ENCODE measurements at places on chromosomes 6 and 20. TPM values are rescaled to one million over a fixed set of nuclear protein-coding genes. Genes with fewer than 3 reads are reported as not detected.
A peak's percentile ranks its signal among the peaks of the same experiment; 100 is the strongest.

DNA sequence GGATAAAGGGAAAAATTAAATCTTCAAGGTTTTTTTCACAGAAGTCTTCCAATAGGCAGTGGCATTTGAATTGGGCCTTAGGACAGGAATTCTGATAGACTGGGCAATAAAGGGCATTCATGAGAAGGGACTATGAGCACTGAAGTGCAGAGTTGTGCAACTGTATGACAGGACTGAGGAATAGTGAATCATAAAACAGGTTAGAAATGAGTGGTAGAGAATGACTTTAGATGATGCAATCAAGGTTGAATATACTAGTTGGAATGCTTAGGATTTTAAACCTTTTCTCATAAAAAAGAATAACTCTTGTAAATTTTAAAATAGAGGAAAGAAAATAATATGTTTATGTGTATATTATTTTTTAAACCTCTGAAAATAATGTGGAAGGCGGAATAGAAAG is 944.7 kb downstream of the PHF3 start:
- DNase-seq, result no peak

GRCh38 chr6:33620856-33621710 is at the start of gene ITPR3:
Gene ITPR3 (plus strand): TSS chr6:33621322. CDS start chr6:33621603, 281 bp downstream.
- no peak for DNase-seq

DNA sequence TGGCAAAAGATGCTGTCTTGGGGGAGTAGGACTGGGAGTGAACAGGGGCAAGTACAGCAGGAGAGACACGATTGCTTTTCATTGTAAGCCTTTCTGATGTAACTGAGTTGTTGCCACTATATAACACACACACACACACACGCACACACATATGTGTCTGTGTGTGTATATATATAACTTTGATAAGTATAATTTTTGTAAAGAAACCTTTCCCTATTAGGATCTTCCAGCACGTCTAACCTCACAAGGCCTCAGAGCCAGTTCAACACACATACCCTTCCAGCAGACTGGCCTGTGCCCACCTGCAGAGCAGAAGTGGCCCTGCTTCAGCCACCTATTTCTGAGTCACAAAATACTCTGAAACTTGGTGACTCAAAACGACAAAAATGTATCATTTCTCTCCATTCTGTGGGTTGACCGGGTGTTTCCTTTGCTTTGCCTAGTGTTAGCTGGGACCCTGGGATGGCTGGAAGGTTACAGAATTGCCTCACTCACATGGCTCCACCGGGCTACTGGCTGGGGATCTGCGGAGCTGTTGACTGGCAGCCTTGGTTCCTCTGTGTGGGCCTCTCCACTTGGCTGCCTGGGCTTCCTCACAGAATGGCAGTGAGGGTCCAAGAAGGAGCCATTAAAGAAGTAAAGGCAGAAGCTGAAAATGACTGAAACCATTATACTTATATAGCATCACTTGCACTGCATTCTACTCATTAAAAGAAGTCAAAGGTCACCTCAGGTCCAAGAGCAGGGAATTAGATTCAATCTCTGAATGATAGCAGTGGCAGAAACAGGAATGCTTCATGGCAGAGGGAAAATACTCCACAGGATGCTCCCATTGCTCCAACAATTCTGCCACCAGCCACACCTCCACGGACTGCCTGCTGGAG is 126.4 kb downstream of the BANF2 start:
- no peak for DNase-seq

GRCh38 chr20:7908905-7909304 is 31.4 kb downstream of the HAO1 start:
- no peak for DNase-seq

GRCh38 chr6:167793421-167793820 is 33.3 kb upstream of the AFDN start:
- peak; percentile 16 for DNase-seq

DNA sequence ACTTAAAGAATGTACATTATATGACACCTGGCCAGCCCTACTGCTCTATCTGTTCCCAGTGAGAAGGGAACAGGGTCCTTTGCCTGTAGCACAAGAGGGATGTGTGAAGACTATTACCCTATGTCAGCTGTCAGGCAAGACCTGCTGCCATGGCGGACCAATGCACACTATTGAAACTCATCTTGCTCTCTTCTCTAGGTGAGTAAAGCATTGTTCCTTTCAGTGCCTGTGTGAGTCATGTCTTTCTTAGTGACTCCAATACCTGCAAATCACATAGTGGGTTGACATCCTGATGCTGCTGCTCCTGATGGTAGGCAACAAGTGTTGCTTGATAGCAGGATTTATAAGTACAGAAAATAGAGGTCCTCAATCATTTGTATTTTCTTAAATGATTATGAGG is 48.8 kb upstream of the SYNCRIP start:
- DNase-seq, result no peak

DNA sequence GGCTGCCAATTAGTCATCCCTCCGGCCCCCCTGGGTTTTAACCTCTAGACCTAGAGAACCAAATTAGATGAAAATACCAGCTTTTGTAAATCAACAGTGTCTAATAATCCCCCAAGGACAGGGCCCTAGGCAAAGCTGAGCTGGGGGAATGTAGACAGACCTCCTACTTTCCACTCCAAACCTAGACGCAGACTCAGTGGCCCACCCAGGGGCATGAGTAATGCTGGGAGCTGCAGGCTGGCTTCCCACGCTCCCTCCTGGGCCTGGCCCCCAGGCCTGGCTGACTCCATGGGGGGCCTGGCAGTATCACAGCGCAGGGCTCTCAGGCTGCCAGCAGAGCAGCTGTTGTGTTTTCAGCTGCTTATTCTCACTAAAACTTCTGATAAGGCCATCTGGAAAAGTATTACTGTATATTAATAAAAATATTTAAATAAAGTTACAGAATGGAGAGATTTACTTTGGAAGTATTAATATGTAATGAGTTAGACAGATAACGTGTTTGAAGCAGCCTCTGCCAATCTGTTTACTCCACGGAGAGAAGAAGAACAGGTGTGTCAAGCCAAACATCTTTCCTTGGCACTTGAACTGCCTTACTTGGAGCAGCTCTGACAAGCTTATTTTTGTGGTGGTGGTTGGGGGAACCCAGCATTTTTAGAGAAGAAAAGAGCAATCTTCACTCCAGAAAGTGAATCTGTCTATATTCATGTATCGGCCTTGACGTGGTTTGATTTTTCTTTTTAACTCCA is 144.0 kb upstream of the AGPAT4 start:
- peak; percentile 34 for DNase-seq

- DNase-seq, result no peak
These were observed 69.0 kb downstream of the LYRM4 start for GRCh38 chr6:5191722-5192121.

DNA sequence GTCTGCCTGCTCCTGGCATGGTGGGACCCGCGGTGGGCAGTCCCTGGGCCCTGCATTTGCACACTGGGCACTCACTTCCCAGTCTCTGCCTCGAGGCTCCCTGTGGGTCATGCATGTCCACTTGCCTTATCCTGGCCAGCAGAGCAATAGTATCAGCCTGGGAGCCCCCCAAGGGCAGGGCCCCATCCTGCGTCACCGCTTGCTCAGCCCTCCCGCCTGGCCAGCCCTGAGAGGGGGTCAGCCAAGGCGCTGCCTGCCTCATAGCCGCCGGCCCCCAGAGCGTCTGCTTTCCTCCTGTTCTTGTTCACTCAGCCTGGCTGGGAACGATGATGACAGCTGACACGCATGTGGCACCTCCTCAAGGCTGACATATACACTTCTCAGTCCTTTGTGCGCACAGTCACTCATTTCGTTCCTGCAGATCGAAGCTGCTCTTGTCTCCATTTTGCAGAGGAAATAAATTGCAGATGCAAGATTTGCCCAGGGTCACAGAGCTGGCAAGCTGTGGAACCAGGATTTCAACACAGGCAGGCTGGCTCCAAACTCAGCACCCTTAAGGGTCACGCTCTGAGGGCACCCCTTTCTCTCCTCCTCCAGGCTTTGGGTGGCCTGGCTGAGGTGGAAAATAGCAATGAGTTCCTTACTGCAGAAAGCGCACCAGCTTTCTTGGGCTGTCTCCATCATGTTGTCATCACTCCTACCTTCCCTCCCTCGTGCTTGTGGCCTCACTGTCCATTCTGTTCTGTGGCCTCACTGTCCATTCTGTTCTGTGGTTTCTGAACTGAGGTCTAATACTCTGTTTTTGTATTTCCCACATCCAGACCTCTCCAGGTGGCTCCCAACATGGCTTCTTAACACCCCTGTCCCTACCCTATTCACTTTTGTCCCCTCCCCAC is 17.2 kb downstream of the KCNK17 start:
- no peak for DNase-seq

DNA sequence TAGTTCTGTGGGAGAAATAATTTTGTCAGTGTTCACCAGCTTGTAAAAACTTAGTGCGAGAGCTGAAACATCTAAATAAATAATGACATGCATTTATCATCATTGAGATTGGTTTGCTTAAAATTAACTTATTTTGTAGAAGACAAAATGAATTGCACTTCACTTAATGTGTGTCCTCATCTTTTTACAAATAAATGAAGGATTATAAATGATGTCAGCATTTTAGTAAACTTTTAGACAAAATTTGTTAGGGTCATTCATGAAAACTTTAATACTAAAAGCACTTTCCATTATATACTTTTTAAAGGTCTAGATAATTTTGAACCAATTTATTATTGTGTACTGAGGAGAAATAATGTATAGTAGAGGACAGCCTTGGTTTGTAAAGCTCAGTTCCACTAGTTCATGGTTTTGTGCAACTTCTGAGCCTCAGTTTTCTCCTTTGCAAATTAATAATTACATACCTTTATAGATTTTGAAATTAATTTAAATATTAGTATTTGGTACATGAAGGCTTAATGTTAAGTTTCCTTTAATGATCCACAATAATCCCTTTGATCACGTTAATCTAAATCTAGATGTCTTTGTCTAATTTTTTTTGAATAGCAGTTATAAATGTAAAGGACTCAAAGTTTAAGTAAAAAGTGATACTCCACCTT is 9.2 kb downstream of the LOC128125822 start:
- no peak for DNase-seq

DNA sequence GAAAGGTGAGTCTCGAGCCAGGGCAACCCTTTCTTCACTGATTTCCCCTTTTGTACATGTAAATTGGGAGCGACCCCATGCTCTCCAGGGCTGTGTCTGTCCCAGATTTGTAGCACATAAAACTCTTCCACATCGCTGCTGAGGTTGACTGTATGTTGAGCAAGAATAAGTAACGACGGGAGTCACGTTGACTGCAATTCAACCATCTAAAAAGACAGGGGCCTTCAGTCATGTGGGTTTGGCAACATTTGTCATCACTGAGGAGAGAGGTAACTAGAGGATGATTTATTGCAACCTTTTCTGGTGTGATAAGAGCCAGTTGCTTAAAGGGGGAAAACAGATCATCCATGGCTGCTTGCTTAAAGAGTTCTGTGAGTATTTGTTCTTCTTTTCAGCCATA is 159.4 kb upstream of the SULF2 start:
- no peak for DNase-seq

GRCh38 chr20:42359617-42360016 is 741.4 kb upstream of the CHD6 start:
- no peak for DNase-seq

GRCh38 chr6:34182751-34183531 is 37.1 kb upstream of the GRM4 start:
- DNase-seq, result no peak

- no peak for DNase-seq
These were observed 163.3 kb downstream of the ARHGAP18 start for GRCh38 chr6:129546702-129547101.

DNA sequence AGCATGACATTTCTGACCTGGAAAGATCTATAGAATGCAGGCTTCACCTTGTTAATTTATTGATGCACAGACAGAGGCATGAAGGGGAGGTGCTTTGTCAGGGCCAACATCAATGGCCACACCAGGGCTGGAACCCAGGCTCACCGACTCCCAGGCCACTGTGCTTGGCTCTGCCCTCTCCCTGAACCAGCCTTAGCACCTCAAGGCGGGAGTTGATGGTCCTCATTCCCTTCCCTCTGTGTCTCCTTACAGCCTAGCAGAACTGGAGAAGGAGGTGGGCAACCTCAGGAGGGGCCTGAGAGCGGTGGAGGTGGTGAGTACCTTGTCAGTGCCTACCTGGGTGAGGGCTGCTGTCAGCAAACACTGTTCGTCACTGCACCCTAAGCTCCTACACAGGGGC is 35.6 kb downstream of the MOCS1 start:
- DNase-seq, result no peak

DNA sequence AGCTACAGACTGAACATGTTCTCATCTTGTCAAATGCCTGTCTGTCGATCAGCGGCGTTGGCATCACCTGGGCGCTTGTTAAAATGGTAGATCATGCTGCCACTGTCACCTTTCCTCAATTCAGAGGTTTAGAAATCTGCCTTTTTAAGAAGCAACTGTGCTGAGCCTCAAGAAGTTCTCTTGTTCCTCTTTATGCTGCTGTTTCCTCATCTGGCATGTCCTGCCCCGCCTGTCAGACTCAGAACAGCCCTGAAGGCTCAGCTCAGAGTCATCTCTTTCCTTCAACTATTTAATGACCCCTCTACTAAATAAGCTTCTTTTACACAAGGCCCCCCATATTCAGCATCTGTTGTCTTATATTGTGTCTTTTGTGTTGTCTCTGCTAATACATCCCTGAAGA is 368.2 kb downstream of the EPM2A start:
- DNase-seq, result no peak

DNA sequence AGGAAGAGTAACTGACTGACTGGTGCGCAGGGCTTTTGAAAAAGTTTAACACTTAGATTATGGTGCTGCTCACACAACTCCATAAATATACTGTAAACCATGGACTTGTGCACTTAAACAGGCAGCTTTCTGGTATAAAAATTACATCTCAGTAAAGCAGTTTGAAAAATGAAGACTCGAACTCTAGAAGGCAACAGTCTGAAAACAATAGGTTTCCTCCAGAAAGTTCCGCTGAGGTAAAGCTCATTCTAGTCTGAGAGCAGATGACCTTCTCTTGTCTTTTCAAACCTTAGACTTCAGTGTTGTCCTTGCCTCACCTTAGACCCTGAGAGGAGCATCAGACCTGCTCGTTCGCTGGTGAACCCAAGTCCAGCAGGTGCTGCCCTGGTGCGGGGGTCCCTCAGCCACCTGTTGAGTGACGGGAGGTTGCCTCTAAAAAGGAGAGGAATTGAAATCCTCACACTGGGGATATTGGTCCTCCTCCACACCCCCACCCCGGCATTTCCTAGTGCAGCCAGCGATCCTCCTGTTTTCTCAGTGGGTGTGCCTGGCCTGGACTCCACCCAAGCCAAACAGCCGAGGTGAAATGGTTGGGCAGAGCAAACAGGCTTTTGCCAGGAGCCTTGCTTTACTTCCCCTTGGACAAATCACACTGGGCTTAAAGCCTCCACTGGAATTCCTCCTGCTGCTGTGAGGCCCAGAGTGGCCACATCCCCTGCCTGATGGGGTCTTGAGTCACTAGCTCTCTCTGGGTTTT is 14.7 kb upstream of the PYGB start:
- peak; percentile 61 for DNase-seq

GRCh38 chr20:46802722-46803121 is 91.9 kb upstream of the EYA2 start:
- no peak for DNase-seq

GRCh38 chr6:16719488-16719887 is 41.8 kb downstream of the ATXN1 start:
- no peak for DNase-seq

RAET1L gene
- total RNA-seq, result not detected

PNISR gene
- total RNA-seq, result 22.9 TPM

ERVFRD-1 gene
- not detected for total RNA-seq

IL20RA gene
- not detected for total RNA-seq

LIN28B gene
- total RNA-seq, result not detected

TGM2 gene
- 7.1 TPM for total RNA-seq

EBF4 gene
- 4.8 TPM for total RNA-seq

CLDN20 gene
- total RNA-seq, result not detected

GJA10 gene
- total RNA-seq, result not detected

SGK2 gene
- total RNA-seq, result 0.23 TPM

FBXO5 gene
- 22.1 TPM for total RNA-seq

SH3BGRL2 gene
- total RNA-seq, result 4.1 TPM

Measured in H4 (cell line).